ENCODE measurements at places on chromosomes 5 and 9. TPM values are rescaled to one million over a fixed set of nuclear protein-coding genes. Genes with fewer than 3 reads are reported as not detected.

The PHF24 gene
- 0.16 TPM for total RNA-seq

The MTRR gene
- 40.3 TPM for total RNA-seq

DNA sequence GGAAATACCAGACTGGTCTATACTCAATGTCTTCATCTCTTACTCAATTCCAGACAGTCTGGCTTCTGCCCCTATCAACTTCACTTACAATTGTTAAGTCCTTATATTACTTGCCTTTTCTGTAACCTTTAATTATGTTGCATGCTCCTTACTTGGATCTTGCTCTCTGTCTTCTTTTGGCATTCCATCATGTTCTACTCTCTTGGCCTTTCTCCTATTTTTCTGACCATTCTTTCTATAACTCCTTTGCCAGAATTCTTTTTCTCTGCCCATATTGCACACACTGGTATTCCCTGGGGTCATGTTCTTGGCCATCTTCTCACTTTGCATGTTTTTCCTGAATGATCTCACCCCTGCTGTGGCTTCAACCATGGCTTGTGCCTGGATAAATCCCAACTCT is 209.8 kb upstream of the ZNF462 start:
- DNase-seq: peak; percentile 3

The FOXD4L5 gene
- total RNA-seq: under 0.01 TPM

- DNase-seq: no peak
Observed at GRCh38 chr5:143108498-143109128, 294.9 kb downstream of the NR3C1 start.
